ENCODE measurements at places on chromosomes 3 and 15.
A peak's percentile ranks its signal among the peaks of the same experiment; 100 is the strongest.

GRCh38 chr3:134373271-134374104 lies 759 bp downstream of the AMOTL2 start:
- DNase-seq: no peak

- no peak for DNase-seq
These were observed 45.7 kb upstream of the WNT5A start for GRCh38 chr3:55532806-55533205.

DNA sequence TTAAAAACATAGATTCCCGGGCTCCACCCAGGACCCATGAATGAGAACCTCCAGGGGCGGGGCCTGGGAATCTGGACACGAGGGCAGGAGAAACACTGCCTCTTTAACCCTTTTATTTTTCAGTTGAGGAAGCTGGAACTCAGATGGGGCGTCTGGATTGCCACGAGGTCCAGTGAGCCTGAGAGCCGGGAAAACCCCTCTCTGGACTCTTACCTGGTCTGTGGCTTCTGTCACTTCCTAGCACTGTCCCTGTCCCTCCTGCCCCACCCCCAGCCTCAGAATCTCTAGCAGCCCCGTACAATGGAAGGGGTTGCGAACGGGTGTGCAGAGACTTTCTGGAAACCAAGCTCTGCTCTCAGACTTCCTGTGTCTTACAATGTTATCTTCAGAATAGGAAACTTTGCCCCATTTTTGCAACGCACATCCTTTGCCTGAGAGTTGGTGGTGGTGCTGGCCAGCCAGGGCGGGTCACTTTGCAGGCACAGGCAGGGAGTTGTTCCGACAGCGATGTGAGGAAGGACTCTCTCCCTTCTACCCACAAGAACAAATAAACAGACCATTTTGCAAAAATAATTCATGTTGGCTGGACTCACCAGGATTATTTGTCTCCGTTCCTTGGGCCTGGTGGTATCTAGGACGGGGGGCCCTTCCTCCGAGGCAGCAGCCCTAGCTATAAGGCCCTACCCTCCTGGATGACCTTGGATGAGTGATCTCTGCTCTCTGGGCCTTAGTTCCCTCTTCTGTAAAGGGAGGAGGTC lies 59.1 kb downstream of the SMAD6 start:
- no peak for DNase-seq

- DNase-seq: no peak
These were observed 7.0 kb upstream of the TM4SF18 start for GRCh38 chr3:149340310-149340933.

DNA sequence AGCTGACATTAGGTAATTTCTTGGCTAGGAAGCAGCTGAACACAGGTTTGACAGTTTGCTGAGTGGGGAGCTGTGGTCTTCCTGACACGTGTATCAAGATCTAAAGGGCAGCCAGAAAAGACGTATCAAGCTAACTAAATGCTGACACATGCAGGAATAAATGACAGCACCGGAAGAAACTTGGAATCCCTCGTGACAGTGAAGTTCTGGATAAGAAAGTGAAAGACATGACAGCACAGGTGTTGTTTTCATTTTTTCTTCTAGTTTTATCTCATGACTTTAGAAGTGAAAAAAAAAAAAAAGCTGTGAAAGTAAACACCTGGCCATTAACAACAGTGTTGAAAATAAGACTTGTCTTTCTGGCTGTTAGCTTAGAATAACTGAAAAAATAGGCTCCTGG lies 48.7 kb downstream of the FGF7 start:
- peak; percentile 40 for DNase-seq
